ENCODE measurements at places on chromosomes 13 and 19.
A peak's percentile ranks its signal among the peaks of the same experiment; 100 is the strongest.

- no peak for DNase-seq
Measured at GRCh38 chr13:76848596-76848995, 37.6 kb downstream of the KCTD12 start.

GRCh38 chr19:53626486-53626885 lies 5.3 kb upstream of the DPRX start:
- no peak for DNase-seq

GRCh38 chr19:49951806-49952478 lies 9.0 kb downstream of the SIGLEC11 start:
- no peak for DNase-seq

- DNase-seq, result no peak
Measured at GRCh38 chr13:102699504-102699903, 4.7 kb upstream of the METTL21C start.

- DNase-seq, result no peak
Measured at GRCh38 chr19:46442808-46443450, 14.2 kb upstream of the PNMA8C start.

GRCh38 chr19:12670159-12670928 lies 3.7 kb downstream of the WDR83 start:
- DNase-seq, result no peak

GRCh38 chr13:52405767-52406494 lies at the start of gene THSD1:
Gene THSD1 (minus strand): TSS chr13:52406172. CDS start chr13:52402600, 3,572 bp downstream.
- peak; percentile 47 for DNase-seq

Data from spinal cord (tissue), 10 donors.